Aorta (tissue), 5 donors: ENCODE measurements at places on chromosomes 6 and 20.

DNA sequence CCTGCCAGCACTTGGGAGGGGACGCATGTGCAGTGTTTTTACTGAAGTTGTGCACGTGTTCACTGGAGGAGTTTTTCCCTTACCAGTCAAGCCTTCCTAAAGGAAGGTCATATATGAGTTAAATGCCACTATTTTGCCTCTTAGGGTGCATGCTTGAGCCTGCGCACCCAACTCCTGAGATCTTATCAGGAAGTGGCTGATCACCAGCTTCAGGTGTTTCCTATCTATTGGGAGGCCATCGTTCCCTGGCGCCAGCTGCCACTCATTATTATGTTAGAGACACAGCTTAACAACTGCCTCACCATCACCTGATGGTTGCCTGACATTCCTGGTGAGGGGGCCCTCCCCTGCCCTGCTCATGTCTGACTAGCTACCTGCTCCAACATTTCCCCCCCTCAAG is 8.5 kb downstream of the ERVFRD-1 start:
- DNase-seq, result no peak

- no peak for DNase-seq
These were observed 571 bp downstream of the ITCH start for GRCh38 chr20:34363465-34364222.

- no peak for DNase-seq
These were observed 110.0 kb downstream of the SCML4 start for GRCh38 chr6:107714104-107714503.

- DNase-seq, result no peak
These were observed 4.3 kb downstream of the REV3L start for GRCh38 chr6:111478749-111479148.

DNA sequence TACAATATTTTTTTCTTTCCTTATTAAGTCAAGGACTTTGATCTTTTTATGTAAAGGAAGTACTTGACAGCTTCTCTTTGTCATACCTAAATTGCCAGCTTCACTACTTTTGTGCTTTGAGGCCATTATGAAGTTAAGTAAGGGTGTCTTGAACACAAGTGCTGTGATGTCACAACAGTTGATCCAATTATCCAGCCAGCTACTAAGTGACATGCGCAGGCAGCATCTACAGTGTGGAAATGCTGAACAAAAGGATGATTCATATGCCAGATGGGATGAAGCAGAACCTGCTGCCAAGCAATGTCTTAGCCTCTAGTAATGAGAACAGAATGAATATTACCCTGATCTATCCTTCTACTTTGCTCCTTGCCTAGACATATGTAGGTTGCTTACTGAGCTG is 68.3 kb upstream of the TMEM244 start:
- DNase-seq, result no peak

- no peak for DNase-seq
These were observed 15.7 kb downstream of the DCBLD1 start for GRCh38 chr6:117498159-117498558.

DNA sequence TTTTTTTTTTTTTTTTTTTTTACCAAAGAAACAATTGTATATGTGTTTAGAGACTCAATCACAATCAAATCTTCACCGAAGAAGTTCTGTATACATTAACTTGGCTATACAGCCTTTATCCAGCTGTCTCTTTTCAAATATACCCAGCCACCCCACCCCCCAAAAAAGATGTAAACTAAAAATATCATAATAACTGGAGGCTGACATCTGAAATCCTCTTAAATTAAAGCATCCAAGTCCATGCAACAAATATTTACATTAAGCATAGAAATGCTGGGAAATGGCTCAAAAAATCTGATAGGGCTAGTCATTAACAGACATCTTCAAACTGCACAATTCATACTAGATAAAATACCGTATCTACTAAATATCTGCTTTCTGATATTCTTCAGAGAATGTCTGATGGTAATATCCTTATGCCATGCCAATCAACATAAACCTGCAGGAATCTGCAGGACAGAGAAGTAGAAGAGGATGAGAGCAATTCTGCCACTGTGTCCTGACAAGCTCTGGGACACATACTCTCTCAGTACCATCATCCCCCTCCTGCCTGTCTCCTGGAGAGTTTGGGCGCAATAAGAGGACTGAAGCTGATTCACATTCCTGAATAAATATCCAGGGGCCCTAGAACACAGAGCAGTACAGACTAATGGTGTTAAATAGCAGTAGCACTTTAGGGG is 152.4 kb downstream of the KIF6 start:
- no peak for DNase-seq

DNA sequence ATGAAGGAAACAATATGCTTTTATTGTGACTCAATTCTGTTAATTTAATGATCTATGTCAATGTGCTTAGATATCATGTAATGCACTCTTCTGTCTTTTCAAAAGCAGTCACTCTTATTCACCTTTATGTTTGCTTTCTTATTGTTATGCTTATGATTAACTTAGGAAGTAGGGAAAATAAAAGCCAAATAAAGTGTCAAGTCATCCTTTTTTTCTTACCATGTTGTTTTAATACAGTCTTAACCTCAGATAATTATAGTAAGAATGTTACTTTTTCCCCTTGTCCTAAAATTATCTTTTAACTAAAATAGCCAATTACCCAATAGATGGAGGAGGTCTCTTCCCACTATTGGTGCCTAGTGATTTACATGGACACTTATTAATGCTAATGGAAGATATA is 72.6 kb downstream of the TFAP2B start:
- no peak for DNase-seq

DNA sequence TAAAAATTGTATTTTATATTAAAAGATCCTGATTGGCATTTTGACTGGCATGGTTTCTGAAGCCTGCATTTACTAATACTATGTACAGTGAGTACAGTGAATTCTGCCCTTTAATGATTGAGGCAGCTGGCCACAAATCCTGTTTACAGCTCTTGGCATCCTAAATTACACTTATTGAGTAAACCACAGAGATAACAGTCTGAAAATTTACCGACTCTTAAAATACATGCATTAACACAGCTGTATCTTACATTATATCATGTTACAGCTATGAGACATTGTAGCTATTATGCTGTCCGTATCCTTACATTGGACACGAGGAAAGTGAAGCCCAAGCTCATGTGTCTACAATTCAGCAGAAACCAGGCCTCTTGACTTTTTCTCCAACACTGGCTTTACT is 90.8 kb downstream of the FAM83B start:
- no peak for DNase-seq

DNA sequence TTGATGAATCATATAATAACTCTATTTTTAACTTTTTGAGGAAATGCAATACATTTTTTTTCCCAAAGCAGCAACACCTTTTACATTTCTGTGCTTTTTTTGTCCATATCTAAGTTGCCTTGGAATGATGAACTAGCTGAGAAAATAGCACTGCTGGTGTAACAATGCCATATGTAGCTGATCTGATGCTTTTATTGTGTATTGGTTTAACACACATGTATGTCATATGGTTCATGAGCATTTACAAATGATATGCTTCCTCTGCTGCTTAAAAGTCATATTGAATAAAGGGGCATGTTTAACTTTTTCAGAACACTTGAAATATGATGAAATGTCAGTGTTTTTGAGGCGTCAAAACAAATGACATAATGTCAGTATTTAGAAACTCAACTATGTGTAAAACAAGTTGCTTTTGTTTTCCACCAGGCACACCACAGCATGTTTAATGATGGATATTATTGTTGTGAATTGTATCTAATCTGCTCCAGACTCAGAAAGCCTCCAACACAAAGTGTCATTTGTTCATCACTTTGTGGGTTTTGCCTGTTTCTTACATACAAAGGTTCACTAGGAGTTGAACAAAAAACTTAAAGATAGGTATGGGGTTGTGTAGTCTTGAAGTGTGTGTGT is 775.8 kb upstream of the FLRT3 start:
- no peak for DNase-seq

DNA sequence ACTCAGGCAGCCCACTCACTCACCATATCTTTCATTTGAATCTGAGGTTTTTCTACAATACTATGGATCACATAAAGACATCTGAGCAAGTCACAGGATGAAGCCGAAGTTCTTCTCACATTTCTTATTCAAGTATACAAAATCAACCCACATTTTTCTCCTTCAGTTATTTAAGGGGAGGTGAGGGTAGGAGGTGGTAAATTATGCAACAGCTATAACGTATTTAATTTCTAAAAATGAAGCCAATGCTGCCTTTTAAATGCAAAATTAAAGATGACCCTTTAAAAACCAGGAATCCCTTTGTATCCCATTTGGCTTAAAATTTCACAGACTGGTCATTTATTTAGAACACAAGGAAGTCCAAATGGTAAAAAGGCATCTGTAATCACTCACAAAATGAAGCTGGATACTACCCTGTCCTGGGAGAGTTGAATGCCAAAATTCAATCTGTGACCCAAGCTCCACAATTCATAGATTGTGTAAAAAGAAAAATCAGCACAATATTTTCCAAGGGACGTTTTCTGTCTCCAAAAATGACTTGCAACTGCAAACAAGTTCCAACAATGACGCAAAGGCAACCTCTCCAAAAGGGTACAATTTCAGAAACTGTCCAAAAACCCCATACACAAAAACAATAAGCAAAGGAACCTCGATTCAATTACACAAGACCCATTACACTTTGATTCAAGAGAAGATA is 48.8 kb downstream of the EPB41L2 start:
- DNase-seq, result no peak

- peak; percentile 46 for DNase-seq
These were observed 198.0 kb downstream of the RNF144B start for GRCh38 chr6:18585032-18585573.

- no peak for DNase-seq
These were observed 815.5 kb upstream of the SLC35B3 start for GRCh38 chr6:9250852-9251251.

DNA sequence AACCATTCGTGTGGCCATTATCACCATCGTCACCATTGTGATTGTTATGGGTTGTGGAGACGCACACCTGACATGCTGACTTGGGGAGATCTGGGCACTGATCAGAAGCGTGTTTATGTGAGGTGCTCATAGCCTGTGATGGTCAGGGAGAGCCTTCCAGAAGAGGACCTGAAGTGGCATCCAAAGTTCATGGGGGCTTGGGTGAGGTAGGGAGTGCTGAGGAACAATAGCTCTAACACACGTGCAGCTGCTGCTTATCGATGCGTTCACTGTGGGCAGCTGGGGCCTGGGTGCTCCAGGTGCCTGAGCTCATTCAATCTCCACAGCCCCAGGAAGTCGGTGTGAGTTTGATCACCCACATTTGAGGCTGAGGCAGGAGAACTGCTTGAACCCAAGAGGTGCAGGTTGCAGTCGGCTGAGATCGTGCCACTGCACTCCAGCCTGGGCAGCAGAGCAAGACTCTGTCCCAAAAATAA is 227.3 kb downstream of the PREX1 start:
- no peak for DNase-seq

GRCh38 chr6:92339936-92340640 is 1079.3 kb downstream of the EPHA7 start:
- no peak for DNase-seq

DNA sequence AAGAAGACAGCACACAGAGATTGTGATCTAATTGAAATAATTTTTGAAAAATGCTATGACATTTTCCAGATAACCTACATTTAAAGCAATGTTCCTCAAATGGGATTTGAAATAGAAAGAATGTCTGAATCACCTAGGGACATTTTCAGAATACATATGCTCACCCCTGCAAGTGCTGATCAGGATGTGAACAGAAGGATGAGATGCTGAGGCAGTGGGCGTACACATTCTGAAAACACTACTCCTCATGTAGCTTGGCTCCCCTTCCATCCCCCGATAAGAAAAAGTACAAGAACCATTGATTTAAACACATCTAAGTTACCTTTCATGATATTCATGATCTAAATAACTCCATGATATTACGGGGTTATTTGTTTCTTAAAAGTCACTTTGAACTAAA is 29.9 kb upstream of the HINT3 start:
- DNase-seq, result no peak

DNA sequence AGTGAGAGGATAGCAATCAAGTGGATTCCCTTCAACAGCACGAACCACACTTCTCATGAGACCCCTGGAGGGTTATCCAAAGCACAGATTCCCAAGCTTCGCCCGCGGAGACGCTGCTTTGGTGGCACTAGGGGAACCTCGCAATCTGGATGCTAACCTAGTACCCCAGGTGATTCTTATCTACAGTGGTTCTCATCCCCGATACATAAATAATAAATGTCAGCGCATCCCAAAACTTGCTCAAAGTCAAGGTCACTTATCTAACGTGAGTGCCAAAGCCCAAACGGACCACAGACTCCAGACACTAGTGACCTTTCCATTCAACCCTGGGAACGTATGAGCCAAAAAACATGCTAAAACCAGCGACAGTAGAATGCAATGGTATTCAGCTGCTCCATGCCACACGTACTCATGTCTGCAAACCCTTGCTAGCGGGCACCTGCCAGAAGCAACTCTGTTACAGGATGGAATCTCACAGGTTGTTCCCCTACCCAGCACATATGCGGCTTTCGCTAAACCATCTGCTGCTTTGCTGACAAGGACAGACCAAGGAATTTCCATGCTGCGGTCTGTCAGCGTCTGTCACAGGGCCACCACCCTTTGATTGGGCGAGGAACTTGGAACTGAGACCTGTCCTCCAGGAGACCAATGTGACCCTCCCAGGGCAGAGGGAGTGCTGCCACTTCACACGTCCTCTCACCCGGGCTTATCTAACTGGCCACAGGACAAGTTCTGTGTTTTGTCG is 16.8 kb downstream of the MYLK4 start:
- no peak for DNase-seq

DNA sequence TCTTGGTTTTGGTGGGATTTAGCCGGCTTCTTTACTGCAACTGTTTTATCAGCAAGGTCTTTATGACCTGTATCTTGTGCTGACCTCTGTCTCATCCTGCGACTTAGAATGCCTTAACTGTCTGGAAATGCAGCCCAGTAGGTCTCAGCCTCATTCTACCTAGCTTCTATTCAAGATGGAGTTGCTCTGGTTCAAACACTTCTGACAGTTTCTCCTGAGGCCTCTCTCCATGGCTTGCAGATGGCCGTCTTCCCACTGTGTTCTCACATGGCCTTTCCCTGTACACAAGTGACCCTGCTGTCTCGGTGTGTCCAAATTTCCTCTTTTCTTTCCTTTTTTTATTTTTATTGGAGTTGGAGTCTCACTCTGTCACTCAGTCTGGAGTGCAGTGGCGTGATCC is 4.2 kb upstream of the CCM2L start:
- no peak for DNase-seq

DNA sequence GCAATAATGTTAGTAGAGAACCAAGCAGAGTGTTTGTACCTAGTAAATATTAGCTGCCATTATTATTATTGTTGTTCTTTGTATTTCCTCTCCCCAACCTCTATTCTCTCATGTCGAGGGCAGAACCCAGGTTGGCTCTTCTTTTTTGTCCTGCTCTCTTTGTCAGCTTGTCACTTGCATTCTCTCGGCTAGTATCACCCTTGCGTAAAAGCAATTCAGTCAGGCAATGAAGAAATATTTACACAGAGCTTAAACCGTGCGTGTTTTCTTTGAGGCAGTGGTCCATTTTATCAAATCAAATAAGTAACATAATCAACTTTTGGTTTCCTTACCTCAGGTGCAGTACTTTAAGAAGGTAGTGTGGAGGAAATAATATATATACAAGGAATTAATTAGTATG is 83.9 kb downstream of the TULP4 start:
- DNase-seq, result no peak

- no peak for DNase-seq
These were observed 120.0 kb upstream of the CITED2 start for GRCh38 chr6:139494376-139494990.

GRCh38 chr20:57432862-57433491 is 41.8 kb downstream of the RBM38 start:
- DNase-seq, result no peak
